ENCODE measurements at places on chromosomes 1 and 21.

GRCh38 chr1:11925938-11926292 is 312 bp downstream of the KIAA2013 start:
- DNase-seq, result no peak

DNA sequence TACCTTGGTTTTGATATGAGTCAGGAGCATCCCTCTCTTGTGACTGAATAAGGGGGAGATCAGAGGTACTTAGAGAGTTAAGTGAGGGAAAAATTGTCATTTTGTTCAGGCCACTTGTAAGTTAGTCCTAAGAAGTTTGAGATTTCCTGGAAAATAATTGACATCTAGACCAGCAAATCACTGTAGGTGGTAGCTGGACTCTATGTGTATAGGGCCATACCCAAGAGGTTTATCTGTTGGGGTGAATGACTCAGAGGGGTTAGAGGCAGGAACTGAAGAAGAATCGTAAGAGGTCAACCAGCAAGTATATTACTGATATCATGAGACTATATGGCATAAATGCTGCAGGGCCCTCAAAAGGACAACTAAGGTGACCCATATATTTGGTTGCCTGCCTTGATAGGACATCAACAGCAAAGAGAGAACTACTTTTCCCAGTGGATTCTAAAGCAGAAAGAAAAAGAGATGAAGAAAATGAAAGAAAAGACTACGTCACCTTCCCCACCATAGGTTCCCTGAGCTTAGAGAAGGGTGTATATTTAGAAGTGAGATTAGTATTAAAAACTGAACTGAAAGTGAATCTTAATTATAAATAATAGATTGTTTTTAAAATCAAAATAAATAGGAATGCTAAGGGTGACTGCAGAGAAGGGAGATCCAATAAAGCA is 8.0 kb upstream of the RNPC3 start:
- DNase-seq, result no peak

DNA sequence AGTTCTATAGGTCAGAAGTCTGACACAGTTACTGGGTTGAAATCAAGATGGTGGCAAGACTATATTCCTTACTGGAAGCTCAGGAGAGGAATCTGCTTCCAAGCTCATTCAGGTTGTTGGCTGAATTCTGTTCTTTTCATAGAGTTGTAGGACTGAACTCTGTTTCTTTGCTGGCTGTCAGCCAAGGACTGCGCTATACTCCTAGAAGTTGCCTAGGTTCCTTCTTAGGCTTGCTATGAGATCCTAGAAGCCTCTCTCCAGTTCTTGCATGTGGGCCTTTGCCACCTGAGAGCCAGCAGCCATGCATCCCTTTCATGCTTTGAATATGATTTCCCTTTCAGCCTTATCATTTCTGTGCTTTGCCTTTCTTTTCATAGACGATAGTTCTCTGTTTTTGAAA is 176.4 kb downstream of the RPS6KC1 start:
- DNase-seq, result no peak

DNA sequence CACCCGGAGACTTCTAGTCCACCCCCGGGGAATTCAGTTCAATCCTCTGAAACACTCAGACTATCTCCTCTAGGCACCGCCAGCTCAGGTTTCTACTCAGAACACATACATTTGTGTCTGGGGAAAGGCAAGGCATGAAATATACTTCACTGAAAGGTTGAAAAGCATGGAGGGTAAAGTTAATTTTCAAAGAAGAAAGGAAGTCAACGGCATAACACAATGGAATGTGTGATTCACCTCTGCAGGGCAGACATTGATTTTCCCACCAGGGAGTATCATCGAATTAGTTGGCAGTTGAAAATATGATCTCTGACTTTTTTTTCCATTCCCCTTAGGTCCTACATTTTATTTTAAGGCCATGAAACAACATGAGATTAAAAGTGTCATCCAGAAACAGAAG is 669.4 kb downstream of the SMYD3 start:
- DNase-seq, result no peak
